Ecto neural progenitor cell (in vitro differentiated cells): ENCODE measurements at places on chromosomes 12 and 14.

GRCh38 chr14:69716478-69717187 lies 50.3 kb upstream of the SRSF5 start:
- no peak for DNase-seq

- no peak for DNase-seq
These were observed 15.0 kb upstream of the MEG3 start for GRCh38 chr14:100810861-100811461.

GRCh38 chr12:91397866-91398532 lies 215.4 kb upstream of the DCN start:
- no peak for DNase-seq

DNA sequence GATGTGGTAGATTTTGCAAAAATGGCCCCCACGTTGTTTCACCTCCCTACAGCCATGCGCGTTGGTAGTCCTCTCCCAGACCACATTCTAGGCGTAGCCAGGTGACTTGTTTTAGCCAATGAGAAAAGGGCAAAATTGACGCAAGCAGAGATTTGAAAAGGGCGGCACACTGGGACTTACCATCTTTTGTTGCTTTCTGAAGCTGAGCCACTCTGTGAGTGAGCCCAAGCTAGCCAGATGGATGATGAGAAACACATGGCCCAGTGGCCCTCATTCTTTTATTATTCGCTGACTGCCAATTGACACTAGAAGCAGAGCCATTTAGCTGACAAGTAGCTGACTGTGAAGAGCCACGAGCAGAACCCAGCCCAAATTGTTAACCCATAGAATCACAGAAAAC lies 142.0 kb upstream of the GZMB start:
- DNase-seq = no peak

DNA sequence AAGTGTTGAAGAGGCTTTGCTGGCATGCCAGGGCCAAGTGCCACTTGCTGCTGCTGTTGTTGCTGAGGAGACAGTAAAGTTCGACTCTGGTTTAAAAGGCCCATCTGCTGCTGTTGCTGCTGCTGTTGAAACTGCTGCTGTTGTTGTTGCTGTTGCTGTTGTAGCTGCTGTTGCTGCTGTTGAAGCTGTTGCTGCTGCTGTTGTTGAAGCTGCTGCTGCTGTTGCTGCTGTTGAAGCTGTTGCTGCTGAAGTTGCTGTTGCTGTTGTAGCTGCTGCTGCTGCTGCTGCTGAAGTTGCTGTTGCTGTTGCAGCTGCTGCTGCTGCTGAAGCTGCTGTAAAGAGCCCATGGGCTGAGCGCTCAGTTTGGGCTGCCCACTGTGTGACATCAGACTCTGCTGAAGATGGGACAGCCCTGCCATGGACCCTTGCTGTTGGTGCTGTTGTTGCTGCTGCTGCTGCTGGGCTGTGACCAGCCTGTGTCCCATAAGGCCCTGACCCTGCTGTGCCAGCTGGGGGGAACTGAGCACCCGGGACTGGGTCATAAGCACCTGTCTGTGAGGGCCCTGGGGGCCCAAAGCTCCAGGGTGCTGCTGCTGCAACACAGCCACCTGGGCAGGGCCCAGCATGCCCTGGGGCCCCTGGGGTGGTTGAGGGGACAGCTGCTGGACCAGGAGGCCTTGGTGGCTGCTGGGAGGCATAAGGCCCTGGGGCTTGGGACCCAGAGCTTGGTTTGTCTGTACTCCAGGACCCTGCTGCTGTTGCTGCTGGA lies 14.3 kb upstream of the PRKAG1 start:
- no peak for DNase-seq

DNA sequence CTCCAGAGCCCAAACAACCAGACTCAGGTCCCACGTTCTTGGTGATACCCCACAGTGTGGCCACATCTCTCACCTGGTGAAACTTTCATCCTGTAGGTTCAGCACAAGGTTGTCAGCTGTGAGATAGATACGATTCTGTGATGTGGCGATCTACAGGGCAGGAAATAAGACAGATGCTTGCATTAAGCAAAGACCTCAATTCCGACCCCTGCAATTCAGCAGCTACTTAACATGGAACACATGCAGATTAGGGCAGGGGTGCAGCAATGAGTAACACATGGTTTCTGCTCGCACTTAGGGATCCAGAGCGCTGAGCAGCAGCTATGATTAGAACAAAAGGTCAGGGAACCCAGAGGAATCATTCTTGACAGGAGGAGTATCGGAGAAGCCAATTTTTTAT lies 4.1 kb downstream of the PHB2 start:
- peak; percentile 36 for DNase-seq

- DNase-seq = no peak
These were observed 6.7 kb upstream of the BTBD6 start for GRCh38 chr14:105241641-105242040.

- DNase-seq = no peak
These were observed 89.0 kb upstream of the BCL11B start for GRCh38 chr14:99360774-99361595.

GRCh38 chr14:55579724-55580469 lies at the start of gene KTN1:
Gene KTN1, plus strand, starts transcription at chr14:55580207. Its CDS starts 31,842 bp downstream, at chr14:55612049.
- peak; percentile 85 for DNase-seq

DNA sequence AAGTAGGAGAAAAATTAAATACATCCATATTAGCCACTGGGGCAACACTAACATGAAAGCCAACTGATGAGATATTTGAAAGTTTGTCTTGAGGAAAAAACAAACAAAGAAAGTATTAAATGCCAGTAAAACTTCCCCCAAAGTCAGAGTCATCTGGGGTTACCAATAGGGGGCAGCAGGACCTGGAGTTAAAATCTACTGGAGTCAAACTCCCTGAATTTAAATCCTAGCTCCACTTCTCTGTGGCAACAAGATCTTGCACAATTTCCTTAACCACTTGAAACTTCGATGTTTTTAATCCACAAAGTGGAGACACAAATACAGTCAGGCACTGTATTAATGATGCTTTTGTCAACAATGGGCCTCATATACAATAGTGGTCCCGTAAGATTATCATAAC lies 14.4 kb downstream of the PLEKHG7 start:
- DNase-seq = no peak

DNA sequence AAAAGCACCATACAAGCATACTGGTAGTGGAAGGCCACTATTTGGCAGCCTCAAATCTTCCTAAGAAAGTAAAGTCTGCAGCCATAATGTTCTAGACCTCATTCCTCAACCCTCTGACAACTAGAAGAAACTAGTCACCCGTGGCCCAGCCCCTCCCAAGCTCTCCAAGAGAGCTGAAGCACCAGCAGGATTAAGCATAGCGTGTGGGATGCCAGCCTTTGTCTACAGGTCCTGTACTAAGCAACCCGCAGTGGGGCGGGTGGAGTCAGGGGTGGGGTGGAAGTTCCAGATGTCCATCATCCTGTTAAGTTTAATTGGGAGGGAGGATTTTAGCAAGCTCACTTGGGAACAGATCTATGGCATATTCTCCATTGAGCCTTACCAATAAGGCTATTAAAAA lies 14.2 kb downstream of the SLC11A2 start:
- peak; percentile 81 for DNase-seq

DNA sequence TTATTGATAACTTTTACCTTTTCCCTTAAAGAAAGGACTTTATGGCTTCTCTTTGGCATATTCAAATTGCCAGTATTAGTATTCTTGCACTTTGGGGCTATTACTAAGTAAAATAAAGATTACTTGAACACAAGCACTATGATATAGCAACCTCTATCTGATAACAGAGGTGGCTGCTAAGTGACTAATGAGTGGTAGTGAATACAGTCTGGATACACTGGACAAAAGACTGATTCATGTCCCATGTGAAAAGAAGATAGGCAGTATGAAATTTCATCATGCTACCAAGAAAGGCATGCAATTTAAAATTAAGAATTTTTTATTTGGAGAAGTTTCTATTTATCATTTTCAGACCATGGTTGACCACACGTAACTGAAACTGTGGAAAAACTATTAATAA lies 399.9 kb downstream of the FSCB start:
- no peak for DNase-seq

- DNase-seq = no peak
These were observed 423.9 kb downstream of the SOX5 start for GRCh38 chr12:23525450-23526072.

GRCh38 chr12:82893896-82894295 lies 207.2 kb downstream of the TMTC2 start:
- DNase-seq = no peak

- peak; percentile 82 for DNase-seq
These were observed at the start of gene NRXN3 for GRCh38 chr14:78170203-78170602. Gene NRXN3, plus strand, starts transcription at chr14:78170373. Its CDS starts 72,721 bp downstream, at chr14:78243094.

DNA sequence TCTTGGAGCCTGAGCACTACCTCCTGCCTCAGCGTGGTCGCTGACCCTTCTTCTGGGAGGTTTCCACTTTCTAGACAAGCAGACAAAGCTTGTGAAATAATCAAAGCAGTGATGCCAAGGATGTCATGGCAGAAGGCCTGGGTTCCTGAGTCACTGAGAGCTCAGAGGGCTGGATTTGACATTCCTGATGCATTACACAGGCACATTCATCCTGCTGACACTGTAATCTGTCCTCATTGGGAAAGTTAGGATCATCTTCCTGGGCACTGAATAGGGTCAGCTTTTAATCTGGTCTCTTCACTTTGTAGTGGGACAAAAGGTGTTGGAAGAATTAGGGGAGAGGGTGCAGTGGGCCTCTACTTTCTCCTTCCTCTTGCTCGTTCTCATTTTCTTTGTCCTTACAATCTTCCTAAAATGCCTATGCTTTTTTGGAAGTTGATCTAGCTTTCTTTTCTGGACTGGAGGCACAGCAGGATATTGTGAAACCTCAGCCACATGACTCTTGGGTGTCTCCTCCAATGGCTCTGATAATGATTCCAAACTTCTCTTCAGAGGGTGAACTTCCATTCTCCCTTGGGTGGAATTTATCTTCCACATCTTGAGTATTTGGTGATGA lies 29.6 kb downstream of the EEA1 start:
- no peak for DNase-seq

DNA sequence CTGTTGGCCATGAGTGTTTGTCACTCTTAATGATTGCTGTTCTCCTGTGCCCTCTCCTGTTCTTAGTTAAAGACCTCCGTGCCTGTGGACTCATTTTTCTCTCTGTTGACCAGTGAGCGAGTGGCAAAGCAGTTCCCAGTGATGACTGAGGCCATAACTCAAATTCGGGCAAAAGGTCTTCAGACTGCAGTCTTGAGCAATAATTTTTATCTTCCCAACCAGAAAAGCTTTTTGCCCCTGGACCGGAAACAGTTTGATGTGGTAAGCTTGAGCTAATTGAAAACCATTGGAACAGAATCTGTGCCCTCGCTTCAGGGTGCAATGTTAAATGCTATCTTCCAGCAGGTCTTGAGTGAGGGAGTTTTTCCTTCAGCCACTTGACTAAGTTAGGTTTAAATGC lies 19.8 kb downstream of the ACAD10 start:
- no peak for DNase-seq

- no peak for DNase-seq
These were observed 16.4 kb downstream of the FOXJ2 start for GRCh38 chr12:8048906-8049305.

GRCh38 chr12:52906191-52906601 lies 1.3 kb upstream of the KRT8 start:
- peak; percentile 42 for DNase-seq

DNA sequence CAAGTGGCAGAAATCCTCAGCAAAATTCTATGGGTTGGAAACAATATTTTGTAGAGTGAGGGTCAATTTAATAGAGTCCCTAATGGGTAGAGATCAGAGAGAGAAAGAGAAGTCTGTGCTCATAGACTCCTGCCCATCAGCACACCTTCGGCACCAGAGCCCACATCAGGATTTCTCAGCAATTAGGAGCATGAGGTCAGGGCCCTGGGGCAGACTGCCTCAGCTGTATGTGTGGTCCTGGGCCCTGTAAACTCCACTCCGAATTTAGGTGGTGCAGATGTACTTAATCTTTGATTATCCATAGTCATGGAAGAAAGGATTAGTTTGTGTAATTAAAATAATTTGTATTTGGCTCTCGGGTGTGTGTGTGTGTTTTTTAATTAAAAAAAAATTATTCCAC lies 372.6 kb downstream of the AEBP2 start:
- no peak for DNase-seq

GRCh38 chr12:104730763-104731162 lies 227.3 kb downstream of the SLC41A2 start:
- DNase-seq = no peak

- DNase-seq = no peak
These were observed 78.7 kb downstream of the HELB start for GRCh38 chr12:66380769-66381535.

DNA sequence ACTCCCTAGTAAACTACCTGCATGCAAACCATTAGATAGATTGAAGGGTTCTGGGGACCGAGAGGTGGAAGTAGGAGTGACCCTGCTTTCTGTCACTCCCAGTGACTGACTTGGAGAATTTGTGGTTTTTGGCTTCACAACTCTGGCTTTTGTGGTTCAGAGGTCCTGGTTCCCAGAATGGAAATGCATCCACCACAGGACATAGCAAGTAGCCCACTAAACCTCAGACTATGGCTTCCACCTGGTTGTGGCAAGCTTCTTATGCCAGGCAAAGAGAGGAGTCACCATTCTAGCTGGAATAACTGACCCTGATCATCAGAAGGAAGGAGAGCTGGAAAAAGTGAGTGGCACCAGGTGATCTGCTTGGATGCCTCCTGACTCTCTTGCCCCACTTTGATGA lies 162.4 kb upstream of the TMEM260 start:
- DNase-seq = no peak

DNA sequence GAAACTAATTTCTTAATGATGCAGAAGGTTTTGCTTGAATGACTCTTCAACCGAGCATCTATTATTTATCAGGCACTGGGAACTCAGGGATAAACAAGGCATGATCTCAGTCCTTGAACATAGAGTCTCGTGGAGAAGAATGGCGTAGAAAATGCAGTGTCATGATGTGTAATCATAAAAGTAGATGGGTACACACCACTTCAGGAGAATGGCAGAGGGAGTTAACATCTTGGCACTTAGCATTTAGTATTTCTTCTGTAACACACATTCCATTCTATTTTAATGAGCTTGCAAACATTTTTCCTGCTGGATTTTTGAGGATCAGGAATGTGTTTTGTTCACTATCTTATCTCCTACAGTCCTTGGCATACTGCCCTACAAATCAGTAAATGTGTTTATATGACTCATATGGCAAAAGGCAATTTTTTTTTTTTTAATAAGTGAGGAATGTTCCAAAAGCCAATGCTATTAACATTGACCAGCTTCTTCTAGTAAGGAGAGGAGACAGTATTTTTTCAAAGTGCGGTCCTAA lies 3.8 kb downstream of the TXNRD1 start:
- DNase-seq = no peak

- DNase-seq = no peak
These were observed 285.1 kb upstream of the NOS1 start for GRCh38 chr12:117646520-117646919.

- peak; percentile 57 for DNase-seq
These were observed 1.0 kb upstream of the ERC1 start for GRCh38 chr12:989751-990660.

- DNase-seq = no peak
These were observed 240.3 kb upstream of the PDZRN4 start for GRCh38 chr12:40947797-40948196.

DNA sequence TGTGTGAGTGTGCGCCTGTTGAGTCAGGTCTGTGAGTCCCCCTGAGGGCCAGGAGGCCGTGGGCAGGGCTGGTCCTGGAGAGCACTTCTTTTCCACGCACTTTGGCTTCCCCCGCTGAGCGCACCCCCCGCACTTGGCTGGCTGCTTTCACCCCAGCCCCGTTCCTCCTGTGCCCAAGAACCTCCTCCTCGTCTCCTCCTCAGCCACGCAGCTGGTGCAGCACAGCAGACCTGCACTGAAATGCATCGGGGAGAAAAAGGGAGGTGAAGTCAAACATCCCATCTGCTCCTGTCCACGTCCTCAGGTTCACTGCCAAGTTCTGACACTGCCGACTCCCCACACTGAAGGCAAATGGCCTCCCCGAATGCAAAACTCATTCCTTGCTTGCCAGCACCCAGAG lies 362.7 kb upstream of the SFSWAP start:
- peak; percentile 42 for DNase-seq
